Neural crest cell (in vitro differentiated cells): ENCODE measurements at places on chromosomes 16 and 17. TPM values are rescaled to one million over a fixed set of nuclear protein-coding genes. Genes with fewer than 3 reads are reported as not detected.

GRCh38 chr16:29985271-29985811 lies 10.1 kb downstream of the HIRIP3 start:
- peaks cover 13% of the 10 kb centered on the region for H3K4me1 ChIP-seq
- peaks cover 13% of the 10 kb centered on the region for H3K36me3 ChIP-seq
- DNase-seq = no peak
- H3K27ac ChIP-seq = peak overlapping the region; percentile 27
- no peak overlapping the region for H3K4me3 ChIP-seq

- H3K27ac ChIP-seq = no peak overlapping the region
- no peak overlapping the region for H3K4me3 ChIP-seq
- H3K4me1 ChIP-seq = peaks cover 7% of the 10 kb centered on the region
- H3K27me3 ChIP-seq = peaks cover 19% of the 10 kb centered on the region
- DNase-seq = no peak
- no peaks in the 10 kb centered on the region for H3K36me3 ChIP-seq
Measured at GRCh38 chr17:73744411-73744810, 100.2 kb upstream of the SDK2 start.

- no peak overlapping the region for H3K4me3 ChIP-seq
- no peaks in the 10 kb centered on the region for H3K27me3 ChIP-seq
- DNase-seq = no peak
- H3K4me1 ChIP-seq = no peaks in the 10 kb centered on the region
- peaks cover 12% of the 10 kb centered on the region for H3K36me3 ChIP-seq
Measured at GRCh38 chr17:17181666-17182597, 24.2 kb downstream of the PLD6 start.

DNA sequence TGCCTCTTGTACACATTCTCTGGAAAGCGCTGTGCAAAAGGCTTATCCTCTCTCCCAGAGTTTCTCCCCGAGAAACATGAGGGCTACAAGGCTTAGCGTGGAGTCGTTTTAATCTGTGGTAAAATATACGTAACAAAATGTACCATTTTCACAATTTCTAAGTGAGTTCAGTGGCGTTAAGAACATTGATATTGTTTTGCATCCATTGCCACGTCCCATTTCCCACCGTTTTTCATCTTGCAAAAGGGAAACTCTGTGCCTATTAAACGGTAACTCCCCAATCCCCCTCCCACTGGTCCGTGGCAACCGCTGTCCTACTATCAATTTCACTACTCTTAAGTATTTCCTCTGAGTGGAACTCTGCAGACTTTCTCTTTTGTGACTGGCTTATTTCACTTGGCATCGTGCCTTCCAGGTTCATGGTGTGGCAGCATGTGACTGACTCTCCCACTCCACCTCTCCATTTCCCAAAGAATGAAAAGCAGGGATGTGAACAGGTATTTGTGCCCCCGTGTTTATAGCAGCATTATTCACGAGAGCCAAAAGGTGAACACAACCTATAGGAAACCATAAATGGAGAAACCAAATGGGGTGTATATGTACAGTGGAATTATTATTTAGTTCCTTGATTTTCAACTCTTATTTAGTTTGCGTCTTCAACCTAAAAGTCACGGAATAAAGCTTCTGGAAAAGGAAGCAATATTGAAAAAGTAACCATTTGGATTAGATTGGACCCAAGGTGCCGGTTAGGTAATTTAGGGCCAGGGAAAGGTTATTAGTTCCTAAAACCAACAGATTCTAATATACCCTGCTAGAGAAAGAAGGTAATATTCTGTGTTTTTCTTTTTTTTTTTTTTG lies 1.1 kb upstream of the USP32 start:
- H3K4me3 ChIP-seq = peak overlapping the region; percentile 96
- no peaks in the 10 kb centered on the region for H3K36me3 ChIP-seq
- DNase-seq = peak; percentile 6
- peaks cover 35% of the 10 kb centered on the region for H3K4me1 ChIP-seq

GRCh38 chr16:48426244-48427141 lies 41.3 kb upstream of the SIAH1 start:
- H3K27me3 ChIP-seq = no peaks in the 10 kb centered on the region
- H3K36me3 ChIP-seq = no peaks in the 10 kb centered on the region

GRCh38 chr16:14121872-14122271 lies 50.8 kb downstream of the MRTFB start:
- no peak for DNase-seq
- peaks cover 37% of the 10 kb centered on the region for H3K4me1 ChIP-seq
- H3K36me3 ChIP-seq = peaks cover 6% of the 10 kb centered on the region

DNA sequence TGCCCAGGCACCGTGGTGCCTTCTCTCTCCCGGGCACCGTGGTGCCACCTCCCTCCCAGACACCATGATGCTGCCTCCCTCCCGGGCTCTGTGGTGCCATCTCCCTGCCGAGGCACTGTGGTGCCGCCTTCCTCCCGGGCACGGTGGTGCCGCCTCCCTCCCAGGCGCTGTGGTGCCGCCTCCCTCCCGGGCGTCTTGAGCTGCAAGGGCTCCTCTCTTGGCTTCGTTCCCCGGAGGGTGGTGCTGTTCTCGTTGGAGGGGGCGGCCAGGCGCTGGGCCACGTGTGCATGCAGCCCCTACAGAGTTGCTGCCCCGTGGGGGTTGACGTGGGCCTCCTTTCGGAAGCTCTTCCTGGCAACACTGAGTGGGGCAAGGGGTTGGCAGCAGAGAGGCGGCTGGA lies 8.2 kb downstream of the CENPX start:
- H3K27ac ChIP-seq = no peak overlapping the region
- H3K4me3 ChIP-seq = no peak overlapping the region
- peaks cover 7% of the 10 kb centered on the region for H3K4me1 ChIP-seq
- H3K27me3 ChIP-seq = peaks cover 3% of the 10 kb centered on the region

DNA sequence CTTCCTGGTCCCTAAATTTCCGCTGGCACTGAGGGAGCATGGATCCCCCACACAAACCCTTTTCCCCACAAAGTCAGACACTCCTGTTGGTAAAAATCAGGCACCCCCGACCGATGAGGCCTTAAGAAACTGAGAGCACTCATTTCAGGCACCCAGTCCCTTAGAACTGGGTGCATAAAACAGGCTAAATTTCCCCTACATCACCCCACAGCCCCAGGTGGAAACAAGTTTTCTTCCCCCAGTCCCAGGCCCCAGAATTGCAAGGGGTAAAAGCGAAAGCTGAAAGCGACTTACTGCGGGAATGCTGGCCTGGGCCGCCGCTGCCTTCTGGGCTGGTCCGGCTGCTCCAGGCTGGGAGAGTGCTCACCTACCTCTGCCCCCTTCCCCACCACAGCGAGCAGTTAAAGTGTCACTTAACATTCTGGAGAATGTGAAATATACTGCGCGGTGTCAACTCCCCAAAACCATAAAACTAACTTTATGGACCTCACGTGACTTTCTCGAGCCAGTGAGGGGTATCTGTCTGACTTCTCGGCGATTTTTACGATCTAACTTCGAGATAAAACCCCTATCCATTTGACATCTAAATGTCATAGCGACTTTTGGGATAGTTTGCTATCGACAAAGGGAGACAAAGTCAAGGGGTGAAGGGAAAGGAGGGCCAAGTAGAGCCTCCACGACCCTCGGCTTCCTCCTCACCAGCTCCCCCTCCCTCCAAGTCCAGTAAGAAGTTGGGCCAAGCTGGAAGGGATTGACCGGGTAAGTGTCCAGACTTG lies at the start of gene HOXB3:
Gene HOXB3 (minus strand): TSS at position 411 of the 776 bp plus-strand sequence. CDS start 37,767 bp downstream, outside the sequence.
- H3K27me3 ChIP-seq = peaks cover 100% of the 10 kb centered on the region
- H3K27ac ChIP-seq = peak within 1 kb of the TSS; percentile 82
- H3K4me3 ChIP-seq = peak within 1 kb of the TSS; percentile 92
- peaks cover 12% of the 10 kb centered on the region for H3K36me3 ChIP-seq
- no peak for DNase-seq

DNA sequence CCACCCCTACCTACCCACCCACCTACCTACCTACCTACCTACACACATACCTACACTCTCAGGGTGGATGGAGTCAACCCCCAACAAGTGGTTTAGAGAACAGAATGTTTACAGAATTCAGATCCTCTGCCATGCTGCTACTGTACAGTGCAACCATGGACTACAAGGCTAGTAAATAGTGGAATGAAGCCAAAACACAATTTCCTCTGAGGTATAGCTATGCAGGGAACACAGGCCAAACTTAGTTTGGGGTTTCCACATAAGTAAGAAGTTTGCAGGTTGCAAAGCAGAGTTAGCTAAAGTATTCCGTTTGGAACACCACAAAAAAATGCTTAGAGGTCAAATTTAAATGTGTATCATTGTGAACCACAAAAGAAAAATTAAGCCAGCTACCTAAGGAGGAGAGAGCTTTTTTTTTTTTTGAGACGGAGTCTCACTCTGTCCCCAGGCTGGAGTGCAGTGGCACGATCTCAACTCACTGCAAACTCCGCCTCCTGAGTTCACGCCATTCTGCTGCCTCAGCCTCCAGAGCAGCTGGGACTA lies 2.7 kb upstream of the AP1G1 start:
- H3K36me3 ChIP-seq = no peaks in the 10 kb centered on the region
- no peak for DNase-seq

DNA sequence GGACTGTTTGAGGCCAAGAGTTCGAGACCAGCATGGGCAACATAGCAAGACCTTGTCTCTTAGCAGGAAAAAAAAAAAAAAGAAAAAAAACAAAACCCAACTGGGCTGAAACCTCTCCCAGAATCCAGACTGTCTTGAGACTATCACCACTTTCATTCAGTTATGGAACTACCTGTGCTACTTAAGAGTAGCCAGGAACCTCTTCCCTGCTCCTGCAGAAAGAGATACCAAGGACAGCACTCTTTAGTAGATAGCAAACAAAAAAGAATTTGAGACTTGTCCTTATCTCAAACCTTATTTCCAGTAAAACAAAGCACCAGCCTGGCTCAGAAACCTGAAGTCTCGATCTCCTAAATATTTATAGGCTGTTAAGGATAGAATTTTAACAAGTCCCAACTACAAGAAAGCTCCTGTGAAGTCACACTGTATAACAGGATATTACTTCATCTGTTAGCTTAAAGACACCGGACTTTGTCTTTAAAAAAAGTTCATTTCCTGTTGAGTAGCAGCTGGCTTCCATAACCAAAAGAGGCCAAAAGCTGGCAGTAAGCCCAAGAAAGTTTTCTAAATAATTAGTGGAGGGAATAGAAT lies 5.1 kb downstream of the CDR2 start:
- H3K4me1 ChIP-seq = peaks cover 30% of the 10 kb centered on the region
- peaks cover 11% of the 10 kb centered on the region for H3K27me3 ChIP-seq
- H3K36me3 ChIP-seq = peaks cover 4% of the 10 kb centered on the region
- H3K27ac ChIP-seq = no peak overlapping the region
- H3K4me3 ChIP-seq = no peak overlapping the region

DNA sequence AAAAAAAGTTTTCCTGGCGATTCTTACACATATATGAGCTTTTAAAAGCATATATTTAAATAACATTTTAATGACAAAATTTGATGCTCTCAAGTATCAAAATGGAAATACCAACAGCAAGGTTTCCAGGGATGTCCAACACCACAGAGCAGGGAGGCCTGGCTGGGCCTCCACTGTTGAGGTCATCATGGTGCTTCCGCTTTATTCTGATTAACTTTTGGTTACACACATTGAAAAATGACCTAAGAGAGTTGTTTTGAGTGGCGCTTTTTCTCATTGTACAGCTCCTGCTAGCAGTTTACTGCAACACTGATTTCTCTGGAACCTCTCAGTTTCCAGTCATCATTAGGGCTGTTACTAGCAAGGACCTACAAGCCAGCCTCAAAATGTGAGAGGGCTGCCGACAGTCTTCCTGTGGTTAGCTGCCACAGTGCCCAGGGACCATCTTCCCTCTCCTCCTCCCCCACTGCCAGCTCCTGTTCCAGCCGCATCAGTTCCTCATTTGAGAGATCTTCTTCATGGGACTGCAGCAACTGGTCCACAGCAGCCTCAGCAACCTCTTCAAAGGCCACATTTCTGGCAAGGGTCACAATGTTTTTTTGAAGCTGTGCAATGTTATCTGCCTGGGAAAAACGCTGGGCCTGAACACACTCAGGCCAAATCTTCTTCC lies 21.3 kb downstream of the DEF8 start:
- H3K36me3 ChIP-seq = peaks cover 16% of the 10 kb centered on the region
- no peaks in the 10 kb centered on the region for H3K27me3 ChIP-seq
- peaks cover 24% of the 10 kb centered on the region for H3K4me1 ChIP-seq
- no peak overlapping the region for H3K27ac ChIP-seq
- DNase-seq = no peak
- H3K4me3 ChIP-seq = peak overlapping the region; percentile 38

DNA sequence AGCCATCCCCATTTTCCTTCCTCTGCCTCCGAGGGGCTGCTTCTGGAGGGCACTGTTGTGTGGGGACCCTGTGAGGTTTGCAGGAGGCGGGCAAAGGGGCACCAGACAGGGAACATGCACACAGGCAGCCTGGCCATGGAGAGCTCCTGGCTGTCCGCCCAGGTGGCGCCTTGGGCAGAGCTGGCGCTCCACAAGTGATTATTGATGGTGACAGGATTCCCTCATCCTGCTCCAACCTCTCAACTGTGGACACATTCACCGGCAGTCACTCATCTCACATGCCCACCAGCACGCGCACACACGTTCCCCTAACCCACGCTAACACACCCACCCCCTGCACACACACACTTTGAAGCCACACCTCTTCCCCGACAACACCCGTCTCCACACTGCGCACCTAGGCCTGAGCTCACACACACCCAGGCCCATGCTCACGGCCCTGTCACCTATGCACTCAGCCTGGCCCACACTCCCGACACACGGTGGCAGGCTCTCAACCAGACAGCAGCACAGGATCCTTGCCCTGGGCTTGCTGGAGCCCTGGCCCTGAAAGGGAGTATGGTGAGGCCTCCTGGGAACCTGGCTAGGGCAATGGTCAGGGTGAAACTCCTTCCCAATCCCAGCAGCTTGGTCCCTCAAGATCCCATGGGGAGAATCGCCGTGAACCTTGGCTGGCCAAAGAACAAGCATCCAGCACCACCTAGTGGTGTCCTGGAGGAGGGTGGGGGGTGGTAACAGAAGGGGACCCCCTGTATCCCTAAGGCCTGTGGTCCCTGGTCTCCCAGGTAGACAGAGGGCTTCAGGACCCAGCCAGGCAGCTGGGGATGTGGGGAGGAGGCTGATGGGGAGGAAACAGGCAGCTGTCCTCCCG lies 3.6 kb downstream of the PNMT start:
- H3K36me3 ChIP-seq = no peaks in the 10 kb centered on the region
- peak overlapping the region; percentile 1 for H3K27ac ChIP-seq
- peak overlapping the region; percentile 14 for H3K4me3 ChIP-seq
- peaks cover 42% of the 10 kb centered on the region for H3K27me3 ChIP-seq
- DNase-seq = peak; percentile 27

GRCh38 chr16:626787-627453 lies 3.9 kb upstream of the WFIKKN1 start:
- peaks cover 3% of the 10 kb centered on the region for H3K36me3 ChIP-seq
- no peak overlapping the region for H3K27ac ChIP-seq

DNA sequence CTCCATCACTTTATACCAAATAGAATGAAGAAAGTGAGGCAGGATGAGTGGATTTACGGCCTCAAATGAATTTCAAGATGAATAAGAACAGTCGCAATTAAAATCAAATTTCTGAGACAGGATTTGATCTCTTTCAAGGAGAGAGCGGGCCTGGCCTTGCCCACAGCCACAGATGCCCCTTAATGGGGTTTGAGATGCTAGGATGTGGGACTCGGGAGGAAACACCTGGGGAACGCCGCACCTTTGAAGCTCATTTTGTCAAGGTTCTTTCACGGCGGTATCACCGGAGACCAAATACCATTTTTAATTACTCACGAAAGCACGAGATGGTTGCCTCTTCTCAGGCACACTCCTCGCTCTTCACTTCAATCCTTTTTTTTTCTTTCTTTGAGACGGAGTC lies 178.1 kb upstream of the SDK2 start:
- peaks cover 3% of the 10 kb centered on the region for H3K27me3 ChIP-seq
- peaks cover 20% of the 10 kb centered on the region for H3K4me1 ChIP-seq
- no peak for DNase-seq
- H3K36me3 ChIP-seq = peaks cover 4% of the 10 kb centered on the region
- no peak overlapping the region for H3K4me3 ChIP-seq

Gene CBX8
- 16.5 and 19.2 TPM in 2 replicates for total RNA-seq

Gene ROGDI
- total RNA-seq = 22.0 and 25.9 TPM in 2 replicates

Gene SEZ6
- 0.30 and 0.72 TPM in 2 replicates for total RNA-seq
